ENCODE measurements at places on chromosomes 7 and 10.

- peak; percentile 66 for DNase-seq
These were observed 576 bp upstream of the CSGALNACT2 start for GRCh38 chr10:43137717-43138020.

GRCh38 chr10:71968553-71969474 lies 4.6 kb downstream of the CHST3 start:
- no peak for DNase-seq

DNA sequence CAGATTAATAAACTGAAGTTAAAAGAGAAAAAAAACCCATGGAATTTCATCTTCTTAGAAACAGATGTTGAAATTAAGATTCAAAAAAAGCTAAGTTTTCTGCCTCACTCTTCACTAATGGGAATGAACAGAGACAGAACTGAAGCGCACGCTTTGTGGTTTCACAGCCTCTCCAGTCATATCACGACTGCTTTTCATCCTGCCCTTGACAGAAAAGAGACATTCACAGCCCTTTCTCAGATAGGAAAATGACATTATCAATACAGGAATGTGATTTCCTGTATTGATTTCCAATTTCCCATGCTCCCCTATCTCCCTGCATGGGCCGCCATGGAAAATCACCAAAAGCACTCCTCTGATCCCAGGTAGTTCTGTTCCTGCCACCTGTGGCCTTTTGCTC lies 108.2 kb downstream of the PFKFB3 start:
- DNase-seq = no peak

GRCh38 chr7:51310131-51310583 lies 6.5 kb downstream of the COBL start:
- DNase-seq = no peak

GRCh38 chr7:140304191-140304799 lies 94.0 kb downstream of the SLC37A3 start:
- DNase-seq = no peak

GRCh38 chr7:466465-467191 lies 53.0 kb downstream of the PDGFA start:
- no peak for DNase-seq

DNA sequence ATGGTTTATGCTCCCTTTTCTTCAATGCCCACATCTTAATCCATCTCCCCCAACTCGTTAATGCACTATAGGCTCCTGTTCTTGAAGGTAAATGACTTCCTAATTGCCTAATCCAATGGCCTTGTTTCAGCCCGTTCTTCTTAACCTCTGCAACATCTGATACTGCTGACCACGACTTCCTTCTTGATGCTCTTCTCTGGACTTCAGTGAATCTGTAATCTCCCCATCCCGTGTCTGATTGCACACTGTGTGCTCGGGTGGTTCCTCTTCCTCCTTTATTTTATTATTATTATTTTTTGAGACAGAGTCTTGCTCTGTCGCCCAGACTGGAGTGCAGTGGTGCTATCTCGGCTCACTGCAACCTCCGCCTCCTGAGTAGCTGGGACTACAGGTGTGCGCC lies 58.9 kb downstream of the HIPK2 start:
- DNase-seq = no peak

- DNase-seq = peak; percentile 88
These were observed 2.0 kb downstream of the FBXL15 start for GRCh38 chr10:102422545-102423129.

Data from Right ventricle myocardium superior (tissue), 1 donor.